ENCODE measurements at places on chromosomes 6 and 20. TPM values are rescaled to one million over a fixed set of nuclear protein-coding genes. Genes with fewer than 3 reads are reported as not detected.

EYS gene
- total RNA-seq = 3.2 TPM

DNAH8 gene
- total RNA-seq = under 0.01 TPM

ZSCAN23 gene
- total RNA-seq = 1.8 TPM

TP53TG5 gene
- total RNA-seq = not detected

FILIP1 gene
- 10.0 TPM for total RNA-seq

Data from vein endothelial cell (primary cell).